ENCODE measurements at places on chromosomes 16 and 17.

GRCh38 chr17:9120471-9120870, 99.2 kb downstream of the NTN1 start:
- DNase-seq: no peak

DNA sequence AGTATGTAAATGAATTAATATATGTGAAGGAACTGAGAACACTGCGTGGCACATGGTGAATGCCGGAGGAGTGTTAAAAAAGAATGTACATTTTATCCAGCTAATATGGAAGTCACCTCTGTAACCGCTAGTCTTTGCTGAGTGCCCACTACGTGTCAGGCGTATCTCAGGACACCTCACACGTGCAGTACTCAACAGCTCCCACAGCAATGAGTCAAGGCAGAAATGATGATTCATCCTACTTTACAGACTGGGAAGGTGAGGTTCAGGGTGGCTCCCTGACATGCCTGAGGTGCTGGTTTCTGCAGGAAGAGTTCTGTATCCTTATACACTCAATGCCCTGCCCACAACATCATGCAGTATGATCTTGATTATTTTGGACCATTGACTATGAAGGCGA, 487.0 kb downstream of the HAPSTR1 start:
- no peak for DNase-seq

- DNase-seq: no peak
Observed at GRCh38 chr16:5502467-5502869, 404.9 kb upstream of the EEF2KMT start.

DNA sequence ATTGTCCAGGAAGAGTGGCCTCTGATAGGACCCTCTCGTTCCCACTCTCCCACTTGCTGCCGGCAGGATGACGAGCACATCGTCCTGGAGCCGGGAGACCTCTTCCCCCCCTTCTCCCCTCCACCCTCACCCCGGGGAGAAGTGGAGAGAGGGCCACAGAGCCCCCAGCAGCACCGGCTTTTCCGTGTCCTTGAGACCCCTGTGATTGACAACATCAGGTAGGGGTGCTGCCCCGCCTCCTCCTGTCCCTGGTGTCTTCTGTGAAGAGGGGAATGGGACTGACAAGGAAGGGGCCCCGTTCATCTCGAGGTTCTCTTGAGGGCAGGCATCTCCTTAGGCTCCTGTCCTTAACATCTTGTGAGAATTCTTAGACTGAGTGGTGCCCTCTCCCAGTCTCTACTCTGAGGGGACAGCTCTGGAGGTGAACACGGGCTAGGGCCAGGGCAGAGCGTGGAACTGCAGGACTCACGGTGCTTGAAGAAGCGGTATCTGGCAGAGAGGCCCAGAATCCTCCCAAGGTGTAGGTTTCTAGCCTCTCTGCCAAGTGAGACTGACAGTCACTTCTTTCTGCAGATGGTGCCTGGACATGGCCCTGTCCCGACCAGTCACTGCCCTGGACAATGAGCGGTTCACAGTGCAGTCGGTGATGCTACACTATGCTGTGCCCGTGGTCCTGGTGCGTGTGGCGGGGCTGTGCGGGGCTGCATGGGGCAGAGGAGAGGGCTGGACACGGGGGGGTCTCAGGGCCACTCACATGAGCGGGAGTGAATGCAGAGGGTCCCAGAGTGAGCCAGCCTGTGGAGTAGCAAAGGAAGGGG, 26.4 kb downstream of the CASKIN2 start:
- no peak for DNase-seq

DNA sequence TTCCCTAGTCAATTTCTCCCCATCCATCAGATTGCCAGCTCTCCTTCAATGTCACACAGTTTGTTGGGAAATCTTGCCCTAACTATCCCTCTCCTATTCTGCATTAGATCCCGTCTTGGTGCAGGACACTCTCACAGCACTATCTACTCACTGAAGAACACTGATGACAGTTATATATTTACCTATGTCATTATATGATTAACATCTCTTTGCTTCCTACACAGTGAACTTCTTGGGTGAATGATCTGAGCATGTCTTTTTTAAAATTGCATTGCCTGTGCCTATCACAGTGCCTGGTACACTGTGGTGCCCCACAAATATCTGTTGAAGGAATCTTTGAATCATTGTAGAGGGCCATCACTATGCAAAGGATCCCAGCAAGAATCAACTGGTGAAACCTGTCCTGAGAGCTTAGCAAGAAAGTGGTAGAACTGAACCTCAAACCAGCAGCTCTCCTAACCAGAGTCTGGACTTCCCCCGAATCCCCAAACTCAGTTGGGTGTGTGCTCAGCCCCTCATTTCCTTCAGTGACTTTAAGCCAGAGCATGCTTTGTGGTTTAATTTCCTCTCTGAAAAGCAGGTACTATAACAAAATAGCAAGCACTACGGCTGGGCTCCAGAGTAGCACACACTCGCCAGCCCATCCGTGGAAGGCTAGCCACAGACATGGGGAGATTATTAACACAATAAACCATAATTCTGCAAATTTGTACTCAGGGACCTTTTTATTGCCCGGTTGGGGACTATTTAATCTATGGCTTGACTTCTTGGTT, 680.7 kb upstream of the SALL1 start:
- no peak for DNase-seq

- DNase-seq: no peak
Observed at GRCh38 chr16:22784690-22785214, 29.2 kb upstream of the HS3ST2 start.

DNA sequence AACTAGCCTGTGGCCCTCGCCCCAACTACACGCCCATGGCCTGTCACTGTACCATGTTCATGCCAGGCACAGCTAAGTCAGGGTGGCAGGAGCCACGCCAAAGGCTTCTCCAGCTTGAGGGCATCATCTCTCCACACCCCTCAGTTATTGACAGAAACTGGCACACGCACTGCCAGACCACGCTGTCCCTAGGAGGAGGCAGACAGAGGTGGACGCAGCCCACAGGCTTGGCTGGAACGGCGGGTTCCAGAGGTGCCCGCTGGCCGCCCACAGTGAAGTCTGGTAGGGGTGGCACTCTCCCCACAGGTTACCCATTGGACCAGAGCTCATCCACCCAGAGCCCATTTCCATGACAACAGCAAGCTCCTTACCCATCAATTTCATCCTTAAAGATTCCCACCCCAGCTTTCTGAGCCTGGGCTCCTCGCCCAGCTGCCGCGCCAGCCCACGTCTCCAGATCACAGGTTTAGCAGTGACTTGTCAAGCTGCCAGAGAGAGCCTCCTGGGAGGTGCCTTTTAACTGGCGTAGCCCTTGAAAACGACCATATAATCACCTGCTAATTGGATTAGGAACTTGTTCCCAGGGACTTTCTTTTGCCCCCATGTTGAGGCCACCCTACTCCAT, 27.9 kb downstream of the RPRML start:
- DNase-seq: no peak

GRCh38 chr16:47713225-47713595, 252.1 kb downstream of the PHKB start:
- peak; percentile 52 for DNase-seq

DNA sequence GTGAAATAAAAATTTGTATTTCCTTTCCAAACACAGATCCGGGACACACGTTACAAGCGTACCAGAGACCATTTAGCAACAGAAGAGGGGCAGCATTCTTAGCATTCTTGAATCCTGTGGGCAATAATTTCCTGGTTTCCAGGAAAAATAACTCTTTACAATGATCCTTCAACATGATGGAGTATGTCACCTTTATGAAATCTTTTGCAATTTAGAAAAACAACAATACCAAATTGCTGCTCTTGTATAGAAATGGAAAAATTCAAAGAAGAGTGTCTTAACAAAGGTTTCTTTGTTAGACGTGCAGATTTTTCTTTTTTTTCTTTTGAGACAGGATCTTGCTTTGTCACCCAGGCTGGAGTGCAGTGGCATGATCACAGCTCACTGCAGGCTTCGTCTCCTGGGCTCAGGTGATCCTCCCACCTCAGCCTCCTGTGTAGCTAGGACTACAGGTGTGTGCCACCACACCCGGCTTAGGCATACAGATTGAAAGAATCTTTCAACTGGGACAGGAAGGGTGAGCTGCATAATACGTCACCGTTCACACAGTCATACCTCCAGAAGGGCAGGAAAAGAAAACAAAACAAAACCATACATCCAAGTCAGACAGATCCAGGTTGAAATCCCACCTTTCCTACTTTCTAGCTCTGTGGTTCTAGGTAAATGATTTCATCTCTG, 10.8 kb upstream of the GCSH start:
- no peak for DNase-seq
